ENCODE measurements at places on chromosomes 1 and 21.

DNA sequence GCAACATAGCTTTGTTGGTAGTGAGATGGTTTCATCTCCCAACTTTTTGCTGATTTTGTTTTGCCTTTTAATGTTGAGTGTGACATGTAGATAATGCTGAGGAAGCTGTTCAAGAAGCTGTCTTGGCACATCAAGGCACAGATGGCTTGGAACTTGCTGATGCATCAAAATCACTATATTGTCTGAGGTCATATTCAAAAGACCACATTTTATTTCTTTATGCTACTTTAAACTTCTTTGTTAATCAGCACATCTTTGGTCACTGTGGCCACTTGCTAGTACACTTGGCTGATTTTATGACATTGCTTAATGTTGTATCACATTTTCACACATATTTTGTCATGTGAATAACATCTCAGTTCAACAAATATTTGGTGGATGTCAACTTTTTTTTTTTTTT lies 87.1 kb upstream of the BCL10 start:
- DNase-seq = no peak

- DNase-seq = no peak
Observed at GRCh38 chr1:222736972-222737371, at the start of gene FAM177B. FAM177B (plus strand) TSS chr1:222737202; CDS start chr1:222746546, 9,344 bp downstream.

DNA sequence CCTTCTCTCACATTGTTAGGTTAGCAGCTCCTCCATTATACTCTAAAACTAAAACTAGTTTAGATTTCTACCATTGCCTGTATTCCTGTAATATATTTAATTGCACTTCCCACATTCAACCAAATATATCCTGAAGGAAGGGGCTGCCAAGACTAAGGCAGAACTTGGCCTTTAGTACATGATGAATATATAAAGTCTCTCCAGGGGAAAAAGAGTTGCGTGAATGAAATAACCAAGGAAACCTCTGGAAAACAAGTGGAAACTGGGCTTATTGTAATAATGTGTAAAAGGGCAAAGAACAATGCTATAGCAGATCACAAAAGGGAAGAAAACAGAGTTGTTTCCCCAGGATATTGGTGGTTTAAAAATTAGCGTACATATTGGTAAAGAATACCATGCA lies 1012.5 kb upstream of the PRMT6 start:
- DNase-seq = no peak

DNA sequence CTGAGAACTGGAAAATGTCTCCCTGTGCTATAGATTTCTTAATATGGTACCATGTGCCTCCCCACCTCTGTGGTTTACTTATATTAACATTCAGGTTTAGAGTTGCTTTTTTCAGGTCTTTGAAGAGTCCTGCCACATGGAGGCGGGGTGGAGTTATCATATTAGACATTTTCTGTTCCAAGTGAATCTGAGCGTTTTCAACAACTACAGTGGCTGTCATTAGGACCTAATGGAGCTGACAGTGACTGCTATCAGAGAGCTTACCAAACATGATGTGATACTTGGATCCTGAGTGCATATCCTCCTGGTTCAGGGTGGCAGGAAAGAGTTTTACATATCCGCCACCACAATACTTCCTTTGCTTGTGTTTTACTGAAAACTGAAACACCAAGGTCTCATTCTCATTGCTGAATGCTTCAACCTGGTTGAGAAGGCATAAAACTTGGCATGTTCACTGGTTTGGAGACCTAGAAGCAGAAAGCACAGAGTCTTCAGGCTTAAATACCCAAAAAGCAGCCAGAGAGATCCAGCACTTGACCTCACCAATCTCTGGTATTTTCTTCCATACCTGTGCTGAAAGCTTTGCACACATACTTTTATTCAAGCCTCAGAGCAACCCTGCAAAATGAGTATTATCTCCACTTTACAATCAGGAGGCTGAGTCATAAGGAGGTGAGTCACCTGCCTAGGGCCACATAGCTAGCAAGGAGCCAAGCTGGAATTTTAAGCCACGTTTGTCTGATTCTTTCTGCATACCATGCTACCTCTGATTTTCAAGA lies 47.4 kb upstream of the OSBPL9 start:
- DNase-seq = no peak

GRCh38 chr1:75341537-75341936 lies 207.3 kb downstream of the LHX8 start:
- no peak for DNase-seq

- no peak for DNase-seq
Observed at GRCh38 chr1:116941670-116942069, 32.0 kb downstream of the PTGFRN start.

DNA sequence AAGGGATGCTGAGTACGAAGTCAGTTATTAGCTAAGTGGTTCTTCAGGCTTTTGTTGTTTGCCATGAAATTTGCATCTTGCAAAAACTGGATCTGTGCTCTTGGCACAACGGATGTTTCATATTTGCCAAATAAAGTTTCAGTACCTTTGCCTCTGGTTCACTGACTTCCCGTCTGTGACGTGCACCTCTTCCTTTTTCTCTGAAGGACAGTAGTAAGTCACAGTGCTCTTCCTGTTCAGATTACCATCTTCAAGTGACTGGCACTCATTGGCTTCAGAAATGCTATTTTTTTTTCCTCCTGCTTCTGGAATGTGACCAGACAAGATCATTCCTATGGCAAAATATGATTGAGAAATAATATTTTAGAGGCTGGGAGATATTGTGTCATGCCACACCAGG lies 75.9 kb upstream of the GREM2 start:
- no peak for DNase-seq

GRCh38 chr1:20840731-20841130 lies 53.6 kb upstream of the HP1BP3 start:
- DNase-seq = no peak

DNA sequence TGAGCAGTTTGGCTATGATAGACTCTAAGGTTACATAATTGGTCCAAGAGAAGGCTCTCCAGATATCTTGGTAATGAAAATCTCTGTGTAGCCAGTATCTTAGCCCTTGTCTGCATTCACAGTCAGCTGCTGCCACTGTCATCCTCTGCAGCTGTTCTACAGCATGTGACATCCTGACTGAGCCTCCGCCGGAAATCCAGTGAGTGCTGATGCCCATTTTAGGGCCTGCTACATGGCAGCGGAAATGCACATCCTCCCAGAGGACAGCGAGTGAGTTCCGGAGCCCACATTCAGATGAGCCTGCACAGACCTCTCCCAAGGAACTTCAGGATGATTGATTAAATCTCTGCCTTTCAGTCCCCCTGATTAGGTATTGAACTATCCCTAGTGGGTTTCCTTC lies 237.1 kb downstream of the HHIPL2 start:
- no peak for DNase-seq

- DNase-seq = peak; percentile 2
Observed at GRCh38 chr21:16587681-16588375, 858.0 kb downstream of the USP25 start.

GRCh38 chr1:29269382-29269781 lies 33.1 kb downstream of the PTPRU start:
- no peak for DNase-seq

DNA sequence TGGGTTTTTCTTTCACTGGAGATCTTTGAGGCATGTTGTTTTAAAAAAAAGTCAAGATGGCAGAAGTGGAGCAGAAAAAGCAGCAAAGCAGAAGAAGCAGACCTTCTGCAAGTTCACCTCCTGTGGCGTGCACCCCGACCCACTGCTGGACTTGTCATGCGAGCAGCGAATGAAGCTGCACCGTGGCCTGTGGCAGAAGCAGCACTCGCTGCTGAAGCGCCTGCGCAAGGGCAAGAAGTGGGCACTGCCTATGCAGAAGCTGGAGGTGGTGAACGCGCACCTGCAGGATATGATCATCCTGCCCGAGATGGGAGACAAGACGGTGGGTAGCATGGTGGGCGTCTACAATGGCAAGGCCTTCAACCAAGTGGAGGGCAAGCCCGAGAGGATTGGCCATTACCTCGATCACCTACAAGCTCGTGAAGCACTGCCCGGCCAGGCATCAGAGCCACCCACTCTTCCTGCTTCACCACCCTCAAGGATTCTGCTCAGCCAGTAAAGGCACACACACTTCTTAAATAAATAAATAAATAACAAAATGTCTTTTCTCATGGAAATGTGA lies 22.1 kb downstream of the METTL13 start:
- no peak for DNase-seq

DNA sequence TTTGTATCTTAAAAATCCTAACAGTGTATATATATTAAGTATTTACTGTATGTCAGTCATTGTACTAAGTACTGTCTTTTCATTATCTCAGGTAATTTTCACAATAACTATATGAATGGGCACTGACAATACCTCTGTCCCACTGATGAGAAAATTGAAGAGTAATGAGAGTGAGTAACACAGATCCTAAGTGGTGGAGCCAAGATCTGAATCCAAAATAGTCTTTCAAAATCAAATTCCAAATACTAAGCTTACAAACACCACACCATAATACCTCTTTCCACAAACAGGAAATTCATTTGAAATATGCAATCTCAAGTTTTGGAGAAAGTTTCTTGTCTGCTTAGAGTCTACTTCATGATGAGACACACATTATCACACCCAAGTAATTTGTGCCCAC lies 105.9 kb upstream of the EDEM3 start:
- no peak for DNase-seq

DNA sequence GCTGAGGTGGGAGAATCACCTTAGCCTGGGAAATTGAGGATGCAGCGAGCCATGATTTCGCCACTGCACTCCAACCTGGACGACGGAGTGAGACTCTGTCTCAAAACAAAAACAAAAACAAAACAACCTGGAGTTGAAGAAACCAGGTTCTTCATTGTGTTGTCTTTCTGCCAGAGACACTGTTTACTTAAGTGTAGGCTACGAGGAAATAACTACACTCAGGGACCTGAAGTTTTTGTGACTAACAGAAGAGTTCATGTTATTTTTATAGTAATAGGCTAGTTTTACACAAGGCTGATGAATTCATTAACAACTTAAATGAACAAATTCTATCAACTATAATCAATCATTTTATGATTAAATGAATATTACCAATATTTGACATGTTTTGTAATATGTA lies 98.5 kb upstream of the MPC2 start:
- no peak for DNase-seq

Measured in NCI-H1436 (cell line).